COR-L47 (cell line): ENCODE measurements at places on chromosomes 7 and 10.
A peak's percentile ranks its signal among the peaks of the same experiment; 100 is the strongest.

GRCh38 chr10:93334901-93335327 lies 147.2 kb downstream of the MYOF start:
- no peak for DNase-seq

GRCh38 chr7:78139335-78139734 lies 340.8 kb downstream of the PHTF2 start:
- DNase-seq = no peak

DNA sequence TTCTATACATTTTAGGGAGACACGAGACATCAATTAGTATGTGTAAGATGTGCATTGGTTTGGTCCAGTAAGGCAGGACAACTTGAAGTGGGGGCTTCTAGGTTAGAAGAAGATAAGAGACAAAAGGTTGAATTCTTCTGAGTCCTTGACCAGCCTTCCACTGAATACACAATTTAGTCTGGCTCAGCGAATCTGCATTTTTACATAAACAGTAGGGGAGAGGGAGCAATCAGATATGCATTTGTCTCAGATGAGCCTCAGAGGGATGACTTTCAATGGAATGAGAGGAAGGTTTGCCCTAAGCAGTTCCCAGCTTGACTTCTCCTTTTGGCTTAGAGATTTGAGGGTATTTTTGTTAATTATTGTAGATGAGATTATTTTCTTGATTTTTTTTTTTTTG lies 20.0 kb upstream of the C10orf90 start:
- DNase-seq = no peak

DNA sequence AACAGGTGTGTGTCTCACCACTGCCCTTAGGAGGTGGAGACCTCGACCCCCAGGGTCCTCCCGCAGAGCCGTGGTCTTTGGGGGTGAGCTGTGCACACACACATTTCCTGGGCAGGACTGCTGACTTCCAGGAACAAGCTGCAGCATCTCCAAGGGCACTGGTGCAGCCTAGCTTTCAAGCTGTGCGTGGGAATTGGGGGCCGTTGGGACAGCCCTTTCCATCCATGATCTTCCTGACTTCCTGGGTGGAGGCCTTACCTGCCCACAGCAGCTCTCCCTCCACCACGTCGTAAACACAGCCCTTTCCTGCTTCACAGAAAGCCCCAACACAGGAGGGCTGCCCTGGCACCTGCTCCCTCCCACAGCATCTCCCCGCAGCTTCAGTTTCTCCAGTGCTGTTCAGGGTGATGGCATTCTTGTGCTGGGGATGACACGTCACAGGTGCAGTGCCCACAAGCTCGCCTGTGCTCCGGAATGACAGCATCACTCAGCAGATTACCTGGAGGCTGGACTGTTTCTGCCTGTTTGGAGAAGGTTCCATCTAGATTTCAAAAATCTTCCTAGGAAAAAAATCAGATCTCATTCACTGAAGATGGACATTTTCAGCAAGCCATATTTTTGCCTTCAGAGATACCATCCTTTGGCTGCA lies 208.0 kb upstream of the PPP2R2D start:
- DNase-seq = no peak

DNA sequence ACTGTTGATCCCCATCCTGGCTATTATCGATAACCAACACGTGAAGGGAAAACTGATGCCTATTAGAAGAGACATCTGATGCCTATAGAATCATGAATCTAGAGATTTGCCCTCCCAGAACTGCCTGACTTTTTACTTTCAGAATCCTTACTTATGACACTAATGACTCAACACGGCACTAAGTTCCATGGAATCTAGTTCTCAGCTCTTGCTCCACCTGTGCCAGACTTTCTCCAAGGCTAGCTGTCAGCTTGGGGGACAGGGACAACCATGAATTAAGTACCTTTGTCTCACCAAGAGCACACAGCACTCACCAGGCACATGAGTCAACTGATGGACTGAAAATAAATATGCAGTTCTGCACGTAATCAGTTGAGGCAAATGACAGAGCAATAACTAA lies 184.2 kb downstream of the FRMD4A start:
- no peak for DNase-seq

DNA sequence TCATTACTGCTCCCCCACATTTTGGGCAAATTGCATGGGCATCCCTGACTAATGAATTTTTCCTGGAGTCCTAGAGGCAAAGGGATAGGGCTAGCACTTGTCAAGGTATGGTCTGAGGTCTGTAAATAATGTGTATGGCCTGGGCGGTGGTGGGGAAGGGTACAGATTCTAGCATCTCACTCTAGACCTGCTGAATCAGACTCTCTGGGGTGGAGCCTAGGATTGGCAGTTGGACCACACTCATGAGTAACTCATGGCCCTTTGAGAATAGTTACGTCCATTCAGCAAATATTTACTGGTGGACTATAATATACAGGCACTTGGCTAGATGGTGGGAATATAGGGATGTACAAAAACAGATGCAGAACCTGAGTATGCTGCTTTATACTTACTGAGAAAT lies 118.0 kb downstream of the CELF2 start:
- no peak for DNase-seq

DNA sequence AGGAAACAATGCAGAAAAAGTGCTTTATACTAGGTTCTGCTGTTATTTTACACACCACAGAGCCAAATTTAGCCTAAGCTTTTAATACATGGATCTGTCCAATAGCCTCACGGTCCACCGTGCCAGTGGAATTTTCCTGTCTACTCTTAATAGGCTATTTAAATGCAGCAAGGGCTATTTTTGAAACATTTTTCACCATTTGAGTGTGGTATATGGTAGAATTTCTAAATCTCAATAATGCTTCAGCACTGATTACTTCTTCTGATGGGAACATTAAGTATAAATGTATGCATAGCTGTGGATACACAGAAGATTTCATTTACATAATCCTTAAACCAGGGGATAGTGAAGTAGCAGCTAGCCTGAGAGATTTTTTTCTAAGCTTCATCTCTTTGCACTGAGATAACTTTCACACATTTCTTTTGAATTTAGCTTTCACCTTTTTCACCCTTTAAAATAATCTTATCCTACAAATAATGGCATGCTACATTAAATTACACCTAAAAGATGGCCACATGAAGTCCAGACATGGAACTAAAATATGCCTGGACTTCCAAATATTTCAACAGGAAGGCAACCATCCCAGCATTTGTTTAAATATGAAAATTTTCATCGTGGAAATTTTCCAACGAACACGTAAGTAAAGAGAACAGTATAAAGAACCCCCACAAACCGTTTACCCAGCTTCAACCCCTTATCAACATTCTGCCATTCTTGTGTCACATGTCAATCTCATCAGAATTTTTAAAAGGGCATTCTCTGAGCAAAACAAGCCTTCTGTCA lies 45.4 kb downstream of the AMPH start:
- DNase-seq = no peak

DNA sequence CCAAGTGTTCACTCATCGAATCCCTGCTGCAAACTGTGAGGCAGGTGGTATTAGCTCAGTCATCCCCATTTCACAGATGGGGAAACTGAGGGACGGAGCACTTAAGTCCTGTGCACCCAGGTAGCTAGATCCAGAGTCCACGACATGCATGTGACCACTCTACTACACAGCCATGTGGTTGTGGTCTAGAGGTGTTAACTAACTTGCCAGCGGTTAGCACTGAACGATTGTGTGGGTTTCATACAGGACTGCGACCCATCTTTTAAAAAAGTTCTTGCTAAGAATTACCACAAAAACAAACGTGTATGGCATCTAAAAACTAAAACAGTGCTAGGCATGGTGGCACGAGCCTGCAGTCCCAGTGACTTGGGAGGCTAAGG lies 16.1 kb upstream of the ABCC2 start:
- DNase-seq = no peak

DNA sequence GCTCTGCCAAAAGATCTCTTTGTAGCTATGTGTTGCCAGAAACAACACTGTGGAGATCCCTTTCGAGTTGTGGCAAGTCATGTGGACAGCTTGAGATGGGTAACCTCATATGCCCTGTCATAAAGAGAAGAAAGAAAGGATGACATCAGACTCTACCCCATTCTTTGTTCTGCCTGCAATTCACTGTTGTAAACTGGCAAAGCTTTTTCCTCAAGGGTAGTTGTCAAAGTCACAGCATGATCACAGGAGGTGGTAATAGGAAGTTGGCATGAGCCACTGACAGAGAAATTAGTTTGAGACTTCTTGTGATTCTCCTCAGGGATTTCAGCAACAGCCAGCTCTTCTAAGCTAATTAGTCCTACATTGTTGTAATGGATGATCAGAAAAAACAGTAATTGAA lies 19.4 kb upstream of the MINDY3 start:
- DNase-seq = peak; percentile 74

GRCh38 chr10:24792638-24793037 lies 69.0 kb upstream of the ARHGAP21 start:
- DNase-seq = no peak

DNA sequence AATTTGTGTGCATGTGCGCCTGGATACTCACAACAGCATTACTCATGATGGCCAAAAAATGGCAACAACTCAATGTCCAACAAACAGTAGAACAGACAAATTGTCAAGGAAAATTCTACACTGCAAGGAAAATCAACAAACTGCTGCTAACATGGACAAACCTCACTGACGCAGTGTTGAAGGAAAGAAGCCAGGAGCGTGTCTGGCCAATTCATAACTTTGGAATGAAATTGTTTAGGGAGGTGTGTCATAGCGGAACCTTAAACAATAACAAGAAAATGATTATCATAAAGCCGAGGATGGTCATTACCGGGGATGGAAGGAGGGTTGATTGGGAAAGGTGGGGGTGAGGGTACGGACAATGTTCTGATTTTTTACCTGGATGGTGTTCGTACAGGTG lies 29.1 kb downstream of the ALOX5 start:
- DNase-seq = no peak

- DNase-seq = no peak
These were observed 251.3 kb upstream of the CHRM2 start for GRCh38 chr7:136617176-136617575.

DNA sequence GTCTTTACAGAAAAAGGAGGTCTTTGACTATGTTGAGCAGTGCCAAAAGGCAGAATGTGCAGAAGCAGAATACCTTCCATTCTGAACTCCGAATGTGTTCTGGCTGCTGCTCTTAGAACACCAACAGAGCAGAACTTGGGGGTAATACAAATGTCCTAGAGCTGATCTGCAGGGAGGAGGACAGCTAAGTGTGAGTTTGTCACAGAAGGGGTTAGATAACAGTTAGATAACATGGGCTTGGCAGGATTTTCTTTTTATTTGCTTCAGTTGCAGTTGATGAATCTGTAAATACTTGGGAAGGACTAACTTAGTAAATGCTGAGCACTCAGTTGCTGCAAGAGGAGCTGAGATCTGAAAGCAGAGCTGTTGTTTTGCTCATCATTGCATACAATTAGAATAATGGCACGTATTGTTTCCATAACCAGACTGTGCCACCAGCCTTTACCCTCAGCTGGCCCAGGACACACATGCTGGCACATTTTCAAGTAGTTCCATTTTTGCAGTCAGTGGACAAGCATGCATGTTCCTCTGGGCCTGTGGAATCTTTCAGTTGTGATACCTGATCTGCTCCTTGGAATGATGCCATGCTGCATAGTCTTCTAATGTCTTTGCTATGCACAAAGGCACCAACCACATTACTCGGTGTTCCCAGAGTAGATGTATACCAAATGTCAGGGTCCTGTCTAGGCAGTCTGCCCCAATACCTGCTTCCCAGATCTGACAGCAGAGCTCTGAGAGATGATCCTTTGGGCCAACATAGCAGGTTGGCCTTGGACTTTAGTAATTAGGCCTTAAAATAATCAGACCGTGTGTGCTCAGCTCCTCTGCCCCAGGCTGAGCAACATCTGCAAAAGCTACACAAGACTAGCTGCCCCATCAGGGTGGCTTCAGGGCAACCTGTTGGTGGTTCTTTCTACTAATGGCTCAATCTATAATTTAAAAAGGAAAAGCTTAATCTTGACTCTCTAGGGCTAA lies 55.7 kb downstream of the GSDME start:
- DNase-seq = peak; percentile 36

- DNase-seq = no peak
These were observed 195.6 kb downstream of the SKAP2 start for GRCh38 chr7:26668821-26669220.

DNA sequence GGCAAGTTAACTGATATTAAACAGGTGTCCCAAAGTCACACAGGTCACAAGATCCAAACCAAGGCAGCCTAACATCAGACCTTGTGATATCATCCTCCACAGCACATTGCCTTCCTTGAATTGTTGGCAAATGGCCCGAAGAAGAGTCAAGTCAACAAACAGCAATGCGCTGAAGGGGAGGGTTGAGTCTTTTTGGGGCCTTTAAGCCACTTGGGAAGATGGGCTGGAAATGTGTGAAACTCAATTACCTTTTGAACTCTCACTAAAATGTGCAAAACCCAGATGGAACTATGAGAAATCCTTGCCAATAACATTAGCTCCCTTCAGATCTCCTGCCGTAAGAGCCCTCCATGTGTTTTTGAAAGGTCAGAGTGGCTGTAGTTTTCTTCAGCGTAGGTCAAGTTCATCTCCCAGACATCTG lies 47.9 kb upstream of the STK17A start:
- DNase-seq = no peak

- DNase-seq = no peak
These were observed 78.2 kb downstream of the NKX6-2 start for GRCh38 chr10:132707776-132708171.

DNA sequence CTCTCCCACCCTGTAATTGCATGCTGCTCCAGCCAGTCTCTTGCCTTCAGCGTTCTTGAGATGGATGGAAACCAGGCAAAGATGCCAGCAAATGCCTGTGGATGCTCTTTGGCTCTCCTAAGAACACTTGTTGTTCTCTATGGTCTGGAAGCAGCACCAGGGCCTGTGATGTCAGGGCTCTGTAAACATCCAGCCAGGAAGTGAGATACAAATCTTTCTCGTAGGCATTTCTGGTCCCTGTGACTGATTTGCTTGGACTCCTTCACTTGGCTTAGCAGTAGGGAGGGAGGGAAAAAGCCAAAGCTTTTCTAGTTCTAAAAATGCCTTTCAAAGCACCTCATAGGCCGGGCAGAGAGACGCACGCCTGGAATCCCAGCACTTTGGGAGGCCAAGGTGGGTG lies 201.3 kb downstream of the REEP3 start:
- no peak for DNase-seq

GRCh38 chr7:26863518-26864308 lies 677 bp downstream of the SKAP2 start:
- DNase-seq = no peak

- DNase-seq = no peak
These were observed 264.7 kb upstream of the PPP2R2D start for GRCh38 chr10:131636116-131636515.

- no peak for DNase-seq
These were observed 87.1 kb downstream of the HECW1 start for GRCh38 chr7:43199371-43200160.

DNA sequence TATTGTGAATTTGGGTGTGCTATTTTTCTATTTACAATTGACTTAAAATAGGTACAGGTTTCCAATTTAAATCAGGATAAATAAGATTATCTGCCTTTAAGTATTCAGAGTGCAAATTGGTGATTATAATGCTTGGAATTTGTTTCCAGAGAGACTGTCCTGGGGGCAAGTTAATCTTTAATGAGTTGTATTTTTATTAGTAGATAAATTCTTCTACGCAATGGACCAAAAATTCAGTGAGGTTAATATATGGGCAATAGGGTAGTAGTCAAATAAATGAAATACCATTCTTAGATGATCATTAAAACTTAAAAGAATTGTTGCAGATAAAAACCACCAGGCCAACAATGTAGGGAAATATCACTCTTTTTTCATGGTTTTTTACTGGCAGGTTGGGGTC lies 3.4 kb downstream of the BICC1 start:
- no peak for DNase-seq
